ENCODE measurements at places on chromosomes 3 and 15.

DNA sequence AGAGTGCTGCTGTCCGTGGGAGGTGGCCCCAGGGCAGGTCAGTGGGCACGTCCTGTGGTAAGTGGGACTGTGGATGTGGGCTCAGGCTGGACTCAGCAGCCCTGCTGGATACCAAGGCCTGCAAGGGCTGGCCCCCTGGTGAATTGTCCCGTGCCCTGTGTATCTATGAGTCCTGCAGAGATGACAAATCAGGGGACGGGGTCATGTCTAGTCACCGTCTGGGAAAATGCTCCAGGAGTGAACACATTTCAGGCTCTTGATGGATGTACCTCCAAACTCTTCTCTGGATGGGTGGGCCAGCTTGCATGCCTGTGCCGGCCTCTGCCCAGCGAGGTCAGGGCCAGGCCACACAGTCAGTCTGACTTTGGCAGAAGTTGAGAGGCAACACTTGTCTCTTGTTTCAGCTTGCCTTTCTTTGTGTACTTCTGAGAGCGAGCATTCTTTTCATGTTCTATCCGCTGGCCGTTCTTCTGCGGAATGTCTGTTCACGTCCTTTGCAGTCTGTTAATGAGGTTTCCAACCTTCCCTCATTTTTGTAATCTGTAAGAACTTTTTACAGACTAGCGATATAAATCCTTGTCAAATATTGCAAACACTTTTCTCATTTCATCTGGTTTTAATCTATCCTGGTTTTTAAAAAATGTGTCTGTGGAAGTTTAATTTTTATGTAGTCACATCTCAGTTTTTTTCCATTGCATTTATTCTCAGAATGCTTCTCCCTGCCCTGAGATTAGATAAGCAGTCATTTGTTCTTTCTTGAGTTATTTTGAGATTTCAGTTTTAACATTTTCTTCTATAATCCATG lies 11.4 kb upstream of the STAB1 start:
- no peak for DNase-seq

DNA sequence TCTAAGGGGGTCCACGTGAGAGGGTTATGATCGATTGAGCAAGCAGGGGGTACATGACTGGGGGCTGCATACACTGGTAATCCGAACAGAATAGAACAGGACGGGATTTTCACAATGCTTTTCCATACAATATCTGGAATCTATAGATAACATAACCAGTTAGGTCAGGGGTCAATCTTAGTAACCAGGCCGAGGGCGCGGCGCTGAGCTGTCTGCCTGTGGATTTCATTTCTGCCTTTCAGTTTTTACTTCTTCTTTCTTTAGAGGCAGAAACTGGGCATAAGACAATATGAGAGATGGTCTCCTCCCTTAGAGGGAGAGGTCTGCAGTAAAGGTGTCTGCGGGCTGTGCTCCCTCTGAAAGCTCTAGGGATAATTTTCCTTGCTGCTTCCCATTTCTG lies 261.3 kb downstream of the XXYLT1 start:
- DNase-seq = no peak

GRCh38 chr3:15324379-15324808 lies 8.0 kb downstream of the SH3BP5 start:
- DNase-seq = no peak

DNA sequence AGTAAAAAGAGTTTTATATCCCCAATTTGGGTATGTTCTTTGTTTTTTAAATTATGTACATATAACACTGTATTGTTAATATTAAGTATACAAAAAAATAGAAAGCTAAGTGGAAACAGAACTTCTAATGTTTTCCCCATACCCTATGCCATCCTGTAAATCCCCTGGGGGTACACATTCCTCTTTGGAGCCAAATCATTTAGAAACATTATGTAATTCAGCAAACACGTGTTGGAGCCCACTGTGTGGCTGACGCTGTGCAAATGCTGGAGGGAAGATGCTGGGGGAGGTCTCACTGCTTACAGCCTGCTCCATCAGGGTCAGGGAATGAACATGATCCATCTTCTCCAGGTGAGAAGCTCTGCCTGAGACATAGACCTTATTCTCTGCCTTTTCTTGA lies 52.8 kb downstream of the CRTC3 start:
- no peak for DNase-seq

DNA sequence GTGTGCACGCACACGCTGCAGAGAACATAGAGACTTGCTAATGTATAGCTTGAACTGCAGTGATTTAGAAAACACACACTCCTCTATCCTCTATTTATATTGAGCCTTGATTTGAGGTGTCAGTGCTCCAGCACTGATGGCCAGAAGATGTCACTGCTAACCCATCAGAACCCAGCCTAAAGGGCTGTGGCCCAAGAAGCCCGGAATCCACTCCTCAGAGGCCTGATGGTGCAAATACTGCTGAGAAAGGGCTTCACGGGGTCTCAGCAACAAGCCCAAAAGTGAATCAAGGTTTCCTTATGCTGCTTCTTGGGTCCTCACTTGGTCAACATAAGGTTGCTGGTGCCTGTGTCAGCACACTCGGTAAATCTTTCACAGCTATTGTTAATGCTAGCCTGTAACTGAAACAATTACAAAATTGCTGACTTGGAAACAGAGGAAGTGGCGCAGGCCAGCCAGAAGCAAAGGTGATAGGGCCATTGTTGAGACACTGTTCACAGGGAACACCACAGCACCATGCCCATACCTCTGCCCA lies 60.3 kb downstream of the HEG1 start:
- DNase-seq = peak; percentile 61
